ENCODE measurements at places on chromosomes 12 and 14.

GRCh38 chr14:74979442-74980397 is 23.0 kb upstream of the EIF2B2 start:
- DNase-seq = no peak

GRCh38 chr14:91877376-91877915 is 10.1 kb upstream of the TC2N start:
- DNase-seq = no peak

GRCh38 chr14:49623941-49624839 is 3.6 kb downstream of the MGAT2 start:
- no peak for DNase-seq

- no peak for DNase-seq
Measured at GRCh38 chr12:57983146-57983857, 41.9 kb downstream of the ATP23 start.

DNA sequence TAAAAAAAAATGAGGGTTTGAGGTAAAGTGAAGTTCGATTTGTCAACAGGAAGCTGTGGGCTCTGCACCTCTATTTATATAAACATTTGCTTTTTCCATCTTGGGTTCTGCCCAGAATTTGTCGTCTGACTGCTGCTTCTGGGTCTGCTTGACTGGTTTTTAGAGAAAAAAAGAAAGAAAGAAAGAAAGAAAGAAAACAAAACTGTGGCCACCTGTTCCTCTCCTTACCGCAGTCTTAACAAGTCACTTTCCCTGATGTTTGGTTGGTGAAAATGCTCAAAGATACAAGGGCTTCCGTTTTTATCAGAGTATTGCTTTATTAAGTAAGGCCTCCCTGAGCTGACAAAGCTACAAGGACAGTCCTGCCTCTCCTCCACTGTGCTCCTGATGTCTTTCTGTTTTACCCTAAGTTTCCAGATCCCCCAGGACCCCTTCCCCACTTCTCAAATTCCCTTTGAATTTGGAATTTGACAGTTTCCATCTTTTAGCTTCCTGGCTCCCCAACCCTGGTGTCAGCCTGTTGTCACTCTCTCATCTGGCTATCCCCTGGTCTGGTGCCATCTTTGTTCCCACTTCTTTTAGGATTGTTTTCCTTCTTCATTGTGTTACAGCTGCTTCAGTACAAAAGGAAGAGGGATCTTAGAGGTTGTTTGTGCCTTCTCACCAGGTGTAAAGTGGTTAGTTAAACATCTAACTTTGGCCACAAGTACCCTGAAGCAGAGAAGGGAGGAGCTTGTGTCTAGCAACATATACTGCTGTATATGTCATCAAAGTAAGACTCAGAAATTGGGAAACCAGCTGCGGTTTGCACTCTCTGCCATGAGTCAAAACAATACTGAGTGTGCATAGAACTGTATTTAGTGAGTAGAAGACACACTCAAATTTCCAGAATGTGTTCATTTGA is 18.0 kb downstream of the MFAP5 start:
- peak; percentile 37 for DNase-seq

- DNase-seq = no peak
Measured at GRCh38 chr12:40614923-40615322, 77.3 kb upstream of the CNTN1 start.

GRCh38 chr14:95361373-95362137 is 41.8 kb upstream of the CLMN start:
- DNase-seq = no peak

DNA sequence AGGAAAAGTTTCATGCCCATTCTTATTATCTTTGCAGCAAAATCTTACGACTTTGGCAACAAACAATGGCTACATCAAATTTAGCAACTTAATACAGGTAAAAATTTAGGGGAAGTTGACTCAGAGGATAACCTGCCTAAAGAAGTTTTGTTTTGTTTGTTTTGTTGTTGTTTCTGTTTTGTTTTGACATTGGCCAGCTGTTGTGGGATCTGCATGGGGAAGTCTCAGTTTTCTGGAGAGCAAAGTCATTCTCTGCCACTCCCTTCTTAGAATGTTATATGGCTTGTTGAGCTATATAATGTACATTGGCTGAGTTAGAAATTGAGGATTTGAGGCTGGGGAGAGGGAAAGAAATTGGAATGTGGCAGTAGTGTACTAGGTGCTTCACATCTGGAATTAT is 109.5 kb downstream of the NT5DC3 start:
- no peak for DNase-seq

DNA sequence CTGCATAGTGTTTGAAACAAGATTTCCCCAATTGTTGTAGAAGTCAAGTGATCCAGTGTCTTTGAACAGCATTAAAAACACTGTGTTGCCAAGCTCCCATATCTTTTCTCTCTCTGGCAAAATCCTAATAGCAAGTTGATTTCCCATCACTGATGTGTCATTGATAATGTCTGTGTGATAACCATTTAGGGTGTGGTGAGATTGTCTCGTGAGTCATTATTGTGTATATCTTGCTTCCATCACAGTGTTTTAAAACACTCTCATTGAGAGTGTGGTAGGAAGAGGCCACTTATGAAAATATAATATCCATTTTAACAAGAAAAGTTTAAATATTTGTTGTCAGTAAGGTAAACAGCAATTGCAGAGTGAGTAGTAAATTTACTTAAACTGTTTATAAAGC is 74.7 kb downstream of the PRORP start:
- no peak for DNase-seq

- no peak for DNase-seq
Measured at GRCh38 chr12:53036802-53037201, 13.1 kb upstream of the TNS2 start.

GRCh38 chr12:12520273-12520672 is 42.4 kb downstream of the DUSP16 start:
- no peak for DNase-seq

- no peak for DNase-seq
Measured at GRCh38 chr12:6980740-6981139, 10.0 kb downstream of the EMG1 start.

DNA sequence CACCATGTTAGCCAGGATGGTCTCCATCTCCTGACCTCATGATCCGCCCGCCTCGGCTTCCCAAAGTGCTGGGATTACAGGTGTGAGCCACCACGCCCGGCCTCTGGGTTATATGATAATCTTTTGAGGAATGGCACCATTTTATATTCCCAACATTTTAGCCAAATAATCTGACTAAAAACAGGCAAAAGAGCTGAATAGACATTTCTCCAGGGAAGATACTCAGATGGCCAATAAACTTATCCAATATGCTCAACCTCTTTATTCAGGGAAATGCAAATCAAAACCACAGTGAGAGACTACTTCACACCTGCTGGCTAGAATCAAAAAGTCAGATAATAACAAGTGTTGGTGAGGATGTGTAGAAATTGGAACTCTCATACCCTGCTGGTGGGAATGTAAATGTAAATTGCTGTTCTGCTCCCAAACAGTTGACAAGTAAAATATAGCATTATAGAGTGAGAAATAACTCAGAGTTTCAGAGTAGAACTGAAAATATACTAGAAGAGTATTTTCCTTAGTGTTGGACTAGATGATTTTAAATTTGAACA is 80.0 kb downstream of the RCOR1 start:
- no peak for DNase-seq

DNA sequence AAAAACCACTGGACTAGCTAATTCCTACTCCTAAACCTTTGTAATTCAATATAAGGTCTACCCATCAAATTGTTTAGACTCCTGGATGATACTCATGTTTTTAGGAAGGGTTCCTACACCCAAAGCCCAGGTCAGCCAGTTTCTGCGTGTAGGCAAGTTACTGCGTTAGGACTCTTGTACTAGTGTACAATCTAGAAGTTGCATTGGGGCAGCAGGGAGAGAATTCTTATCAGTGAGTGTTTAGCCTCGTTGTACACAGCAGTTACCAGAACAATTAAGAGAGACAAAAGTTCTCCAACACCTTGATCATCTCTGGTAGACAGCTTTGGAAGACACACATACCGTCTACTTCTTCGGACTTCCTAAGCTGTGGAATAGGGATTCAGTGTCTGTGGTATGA is 29.2 kb downstream of the FBXL14 start:
- DNase-seq = no peak

DNA sequence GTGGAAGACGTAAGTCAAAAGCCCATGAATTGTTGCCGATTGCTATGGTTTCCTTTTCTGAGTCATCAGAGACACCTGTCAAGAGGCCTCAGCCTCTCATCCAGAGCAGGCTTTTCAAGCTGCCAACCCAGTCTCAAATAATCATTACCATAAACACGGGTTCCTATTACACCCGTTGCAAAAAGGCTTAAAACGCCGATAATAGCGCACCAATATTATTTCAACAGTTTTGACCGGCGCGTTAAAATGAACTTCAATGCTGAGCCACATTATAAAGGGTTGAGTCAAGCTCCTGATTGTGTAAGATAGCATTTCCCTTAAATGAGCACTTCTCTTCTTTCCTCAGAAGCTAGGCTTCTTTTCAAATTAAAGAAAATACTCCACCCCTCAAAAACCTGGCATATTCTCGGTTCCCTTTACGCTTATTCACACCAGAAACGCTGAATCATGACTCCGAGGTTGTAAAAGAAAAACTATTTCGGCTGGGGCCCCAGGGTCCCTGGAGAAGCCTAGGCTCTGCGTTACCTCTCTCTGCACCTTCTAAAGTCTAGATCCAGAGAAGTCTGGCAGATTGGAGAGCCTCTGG is 1.4 kb downstream of the TMTC1 start:
- no peak for DNase-seq

DNA sequence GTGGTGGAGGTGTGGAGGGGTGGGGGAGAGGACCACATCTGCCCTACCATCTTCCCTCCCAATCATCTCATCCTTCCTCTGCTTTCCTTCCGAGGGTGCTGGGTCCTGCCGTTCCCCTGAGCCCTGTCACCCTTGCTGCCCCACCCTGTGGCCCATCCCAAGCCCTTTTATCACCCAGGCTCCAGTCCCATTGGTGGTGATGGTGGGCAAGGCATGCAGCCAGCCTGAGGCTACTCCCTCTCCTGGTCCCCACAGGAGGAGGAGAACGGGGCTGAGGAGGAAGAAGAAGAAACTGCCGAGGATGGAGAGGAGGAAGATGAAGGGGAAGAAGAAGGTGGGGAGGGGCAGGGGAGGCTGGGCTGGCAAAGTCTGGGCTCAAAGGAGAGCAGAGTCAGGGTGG is 2.7 kb upstream of the LAG3 start:
- no peak for DNase-seq

DNA sequence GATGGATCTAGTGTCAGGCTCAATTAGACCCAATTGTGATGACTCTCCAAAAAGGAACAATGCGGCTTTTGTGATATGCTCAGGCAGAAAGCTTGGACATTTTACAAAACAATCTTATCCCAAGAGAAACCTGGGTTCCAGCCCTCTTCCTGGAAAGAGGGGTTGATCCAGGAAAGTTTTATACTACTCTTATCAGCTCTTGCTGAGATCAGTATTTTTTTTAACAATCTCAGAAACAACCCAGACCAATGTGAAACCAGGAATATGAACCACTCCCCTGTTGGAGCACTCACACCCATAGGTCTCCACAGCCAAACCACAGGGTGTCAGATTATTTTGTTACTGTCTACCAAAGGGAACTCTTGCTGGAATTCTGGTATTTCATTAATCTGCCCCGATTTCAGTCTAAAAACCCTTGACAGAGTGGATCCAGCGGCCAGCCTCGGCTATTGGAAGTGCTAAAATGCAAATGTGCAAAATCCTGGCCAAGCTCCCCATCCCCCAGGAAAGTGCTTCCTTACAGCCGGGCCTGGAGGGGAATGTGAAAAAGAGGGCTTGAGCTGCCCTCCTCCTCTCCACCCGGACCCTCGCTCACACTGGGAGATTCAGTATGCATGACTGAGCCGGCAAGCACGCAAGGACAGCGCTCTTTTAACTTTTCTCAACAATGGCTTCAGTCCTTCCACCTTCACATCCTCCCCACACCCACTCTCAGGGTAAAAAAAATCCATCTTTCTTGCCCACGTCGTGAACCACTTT is 4.0 kb downstream of the FBXL14 start:
- no peak for DNase-seq

DNA sequence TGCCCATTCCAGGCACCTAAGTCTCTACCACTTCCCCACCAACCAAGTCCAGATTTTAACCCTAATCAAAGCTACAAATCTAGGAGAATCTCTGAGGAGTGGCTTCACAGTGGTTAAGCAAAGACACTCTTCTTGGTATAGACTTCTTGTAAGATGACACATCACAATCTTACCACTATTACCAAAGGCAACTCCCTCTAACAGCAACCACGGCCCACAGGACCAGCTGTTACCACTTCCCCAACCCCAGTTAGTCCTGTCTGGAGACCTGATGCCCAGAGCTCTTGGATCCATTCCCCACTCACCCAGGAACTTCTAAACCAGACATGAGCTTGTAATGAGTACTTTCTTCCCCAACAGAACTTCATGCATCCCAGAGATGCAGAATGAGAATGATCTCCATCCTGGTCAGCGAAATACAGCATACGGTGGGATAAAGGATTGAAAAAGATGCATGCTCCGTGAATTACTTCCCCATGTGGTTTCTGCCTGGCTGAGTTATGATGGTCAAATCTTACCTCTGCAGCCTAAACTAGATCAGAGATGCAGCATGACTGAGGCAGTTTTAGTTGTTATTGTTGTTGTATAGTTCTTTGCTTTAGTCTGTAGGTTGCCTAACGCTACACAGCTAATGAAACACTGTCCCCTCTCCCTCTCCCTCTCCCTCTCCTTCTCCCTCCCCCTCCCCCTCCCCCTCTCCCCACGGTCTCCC is 87.7 kb upstream of the FOXN3 start:
- no peak for DNase-seq

- no peak for DNase-seq
Measured at GRCh38 chr12:26148291-26148690, 23.5 kb upstream of the BHLHE41 start.

Measured in stimulated activated CD8-positive, alpha-beta memory T cell treated with anti-CD3 and anti-CD28 coated beads, Interleukin-15, amount 100 ng/mL, for 4 hours (primary cell).